ENCODE measurements at places on chromosomes 4 and X. TPM values are rescaled to one million over a fixed set of nuclear protein-coding genes. Genes with fewer than 3 reads are reported as not detected.

The XPNPEP2 gene
- total RNA-seq: 1.6 TPM

The MANBA gene
- total RNA-seq: 38.1 TPM

DNA sequence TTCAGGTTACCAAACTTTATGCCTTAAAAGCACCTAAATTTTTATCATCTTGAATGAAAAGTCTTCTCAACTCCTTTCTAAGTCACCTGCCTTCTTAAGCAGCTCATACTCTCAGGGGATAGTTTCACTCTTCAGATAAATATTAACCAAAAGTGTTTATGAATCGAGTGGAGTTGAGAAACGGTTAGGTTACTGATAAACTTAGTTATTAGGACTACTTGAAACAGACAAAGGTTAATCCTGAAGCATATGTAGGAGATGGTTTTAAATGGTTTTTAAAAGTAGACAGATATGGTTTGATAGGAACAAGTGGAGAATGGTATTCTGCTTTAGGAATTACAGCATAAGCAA is 32.8 kb downstream of the CLDN22 start:
- no peak for DNase-seq

DNA sequence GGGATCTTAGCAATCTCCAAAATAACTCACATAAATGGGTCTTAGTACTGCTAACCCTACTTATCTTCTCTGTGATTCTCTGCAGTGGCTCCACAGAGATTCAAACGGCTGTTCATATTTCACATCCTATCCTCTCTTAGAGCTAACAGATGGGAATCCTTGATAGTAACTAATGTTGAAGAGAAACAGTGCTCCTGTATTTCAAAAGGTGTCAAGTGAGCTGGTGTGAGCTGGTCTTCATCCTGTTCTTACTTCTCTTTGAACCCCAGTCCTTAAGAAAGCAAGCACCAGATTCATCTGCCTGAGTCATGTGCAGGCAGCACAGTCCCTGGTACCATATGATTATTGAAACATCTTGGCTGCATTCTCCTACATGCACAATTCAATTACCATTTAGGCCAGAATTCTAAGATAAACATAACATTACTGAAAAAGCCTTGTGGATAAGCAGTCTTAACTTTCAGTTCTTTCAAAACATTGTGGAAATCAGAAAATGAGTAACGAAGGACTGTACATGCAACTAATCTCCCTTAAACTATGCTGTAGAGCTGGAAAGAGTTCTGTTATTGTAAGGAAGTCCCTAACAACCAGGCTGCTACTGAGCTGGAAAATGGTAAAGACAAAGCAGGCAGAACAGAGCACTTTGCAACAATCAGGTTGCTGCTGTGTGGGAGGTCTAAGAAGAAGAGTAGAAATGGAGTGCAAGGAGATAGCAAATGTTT is 153.1 kb downstream of the NPNT start:
- DNase-seq: no peak

The CDKL2 gene
- total RNA-seq: 0.32 TPM

DNA sequence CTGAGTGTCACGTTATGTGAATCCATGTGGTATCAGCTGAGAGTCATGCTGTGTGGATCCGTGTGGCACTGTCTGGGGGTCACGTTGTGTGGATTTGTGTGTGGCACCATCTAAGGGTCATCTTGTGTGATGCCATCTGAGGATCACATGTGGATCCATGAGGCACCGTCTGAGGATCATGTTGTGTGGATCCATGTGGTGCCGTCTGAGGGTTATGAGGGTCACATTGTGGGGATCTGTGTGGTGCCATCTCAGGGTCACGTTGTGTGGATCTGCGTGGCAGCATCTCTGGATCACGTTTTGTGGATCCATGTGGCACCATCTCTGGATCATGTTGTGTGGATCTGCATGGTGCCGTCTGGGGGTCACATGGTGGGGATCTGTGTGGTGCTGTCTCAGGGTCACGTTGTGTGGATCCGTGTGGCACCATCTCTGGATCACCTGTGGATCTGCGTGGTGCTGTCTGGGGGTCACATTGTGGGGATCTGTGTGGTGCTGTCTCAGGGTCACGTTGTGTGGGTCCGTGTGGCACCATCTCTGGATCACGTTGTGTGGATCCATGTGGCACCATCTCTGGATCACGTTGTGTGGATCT is 6.9 kb downstream of the PDE6B start:
- DNase-seq: no peak

The APLN gene
- total RNA-seq: not detected

The PAGE5 gene
- total RNA-seq: not detected

The CLDN2 gene
- not detected for total RNA-seq

The ATP8A1 gene
- total RNA-seq: 156 TPM

The NKX6-1 gene
- total RNA-seq: not detected

The CXCL1 gene
- not detected for total RNA-seq

The MAGEA10 gene
- total RNA-seq: not detected

The PCDH10 gene
- total RNA-seq: not detected

DNA sequence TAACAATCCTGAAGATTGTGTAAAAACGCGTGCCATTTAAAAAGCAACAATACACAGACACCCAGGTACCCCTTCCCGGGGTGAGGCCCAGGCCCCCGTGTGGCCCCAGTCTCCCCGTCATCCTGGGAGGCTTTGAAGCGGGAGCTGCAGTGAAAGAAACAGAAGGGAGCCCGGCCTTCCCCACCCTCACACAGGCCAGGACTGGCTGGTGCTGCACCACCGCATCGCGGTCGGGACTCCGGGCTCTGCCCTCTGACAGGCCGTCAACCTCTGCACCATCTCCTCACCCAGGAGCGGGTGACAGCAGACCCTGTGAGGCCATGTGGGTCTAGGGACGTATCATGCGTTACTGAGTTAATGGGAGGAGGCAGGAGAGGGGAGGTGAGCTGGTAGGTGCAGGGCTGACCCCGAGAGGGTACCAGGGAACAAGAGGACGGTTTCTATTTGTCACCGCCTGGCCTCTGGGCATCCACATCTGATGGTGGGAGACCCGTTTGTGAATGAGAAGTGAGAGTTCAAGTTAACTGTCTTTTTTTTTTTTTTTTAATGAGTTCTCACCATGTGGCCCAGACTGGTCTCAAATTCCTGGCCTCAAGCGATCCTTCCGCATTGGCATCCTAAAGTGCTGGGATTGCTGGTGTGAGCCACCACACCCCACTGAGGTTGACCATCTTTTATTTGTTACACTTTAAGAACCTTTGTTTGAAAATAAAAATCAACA is 27.3 kb downstream of the PIGG start:
- no peak for DNase-seq

The IL2 gene
- total RNA-seq: 0.45 TPM

DNA sequence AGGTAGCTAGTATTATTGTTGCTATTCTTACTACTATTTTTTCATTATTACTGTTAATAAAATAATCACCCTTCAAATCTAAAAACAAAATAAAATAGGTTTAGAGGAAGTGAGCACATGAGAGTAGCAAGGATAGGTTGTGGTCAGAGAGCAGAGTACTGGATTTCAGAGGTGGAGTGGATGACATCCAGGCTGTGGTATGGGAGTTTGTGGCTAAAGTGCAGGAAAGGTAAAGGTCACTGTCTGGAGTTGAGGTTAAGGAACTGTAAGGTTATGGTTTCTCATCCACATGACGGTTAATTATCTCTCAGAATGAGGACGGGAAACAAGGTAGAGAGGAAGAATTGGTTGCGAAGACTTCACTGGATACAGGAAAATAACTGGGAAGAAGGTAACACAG is 27.7 kb downstream of the STEEP1 start:
- DNase-seq: no peak

The MAGED2 gene
- 63.2 TPM for total RNA-seq

DNA sequence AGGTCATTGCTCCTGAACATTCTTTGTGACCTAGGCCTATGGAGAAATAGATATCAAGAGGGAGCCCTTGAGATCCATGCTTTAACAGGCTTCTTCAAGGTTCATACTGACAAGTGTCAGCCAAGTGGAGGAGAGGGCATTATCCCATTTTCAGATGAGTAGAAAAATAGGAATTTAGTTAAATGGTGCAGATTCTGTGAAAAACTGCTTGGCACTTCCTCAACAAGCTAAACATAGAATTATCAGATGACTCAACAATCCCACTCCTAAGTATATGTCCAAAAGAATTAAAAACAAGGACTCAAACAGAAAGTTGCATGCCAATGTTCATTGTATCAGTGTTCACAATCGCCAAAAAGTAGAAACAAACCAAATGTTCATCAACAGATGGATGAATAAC is 43.8 kb upstream of the KCNIP4 start:
- DNase-seq: no peak

The MAML3 gene
- total RNA-seq: 2.8 TPM

The PROM1 gene
- total RNA-seq: not detected

The KLHL2 gene
- 29.2 TPM for total RNA-seq

The CFI gene
- not detected for total RNA-seq

GRCh38 chrX:38754818-38755718 is 46.2 kb upstream of the MID1IP1 start:
- DNase-seq: no peak

The SMIM43 gene
- total RNA-seq: not detected

GRCh38 chrX:109939498-109939897 is 63.4 kb upstream of the TMEM164 start:
- no peak for DNase-seq

The CYBB gene
- total RNA-seq: 20.9 TPM

The BEX3 gene
- total RNA-seq: 1.0 TPM

- DNase-seq: no peak
Measured at GRCh38 chrX:119186194-119186593, 49.9 kb upstream of the PGRMC1 start.

The DIPK2B gene
- not detected for total RNA-seq

The ADH1C gene
- not detected for total RNA-seq

The SLC6A14 gene
- not detected for total RNA-seq

- no peak for DNase-seq
Measured at GRCh38 chrX:21700967-21701366, 42.8 kb upstream of the KLHL34 start.

The ASMT gene
- total RNA-seq: 0.79 TPM

DNA sequence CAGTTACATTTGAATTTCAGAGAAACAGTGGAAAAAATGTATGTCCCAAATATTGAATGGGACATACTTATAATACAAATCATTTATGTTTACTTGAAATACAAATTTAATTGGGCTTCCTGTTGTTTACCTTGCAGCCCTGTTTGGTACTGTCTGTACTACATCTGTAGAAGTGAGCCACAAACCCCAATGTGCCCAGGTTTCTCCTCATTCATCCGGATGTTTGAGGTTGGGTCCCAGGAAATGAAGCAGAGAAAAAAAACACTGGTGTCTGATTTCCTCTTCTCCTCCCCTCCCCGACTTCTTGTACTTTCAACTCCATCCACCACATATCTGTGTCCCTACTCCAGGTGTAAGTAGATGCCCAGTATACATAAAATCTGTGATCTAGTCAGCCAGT is 27.1 kb upstream of the SCRG1 start:
- peak; percentile 31 for DNase-seq

- DNase-seq: no peak
Measured at GRCh38 chr4:41572516-41572915, 34.6 kb downstream of the LIMCH1 start.

The CNGA1 gene
- not detected for total RNA-seq

The CETN2 gene
- total RNA-seq: 8.3 TPM

- peak; percentile 20 for DNase-seq
Measured at GRCh38 chrX:103404231-103405008, 28.1 kb downstream of the BEX3 start.

DNA sequence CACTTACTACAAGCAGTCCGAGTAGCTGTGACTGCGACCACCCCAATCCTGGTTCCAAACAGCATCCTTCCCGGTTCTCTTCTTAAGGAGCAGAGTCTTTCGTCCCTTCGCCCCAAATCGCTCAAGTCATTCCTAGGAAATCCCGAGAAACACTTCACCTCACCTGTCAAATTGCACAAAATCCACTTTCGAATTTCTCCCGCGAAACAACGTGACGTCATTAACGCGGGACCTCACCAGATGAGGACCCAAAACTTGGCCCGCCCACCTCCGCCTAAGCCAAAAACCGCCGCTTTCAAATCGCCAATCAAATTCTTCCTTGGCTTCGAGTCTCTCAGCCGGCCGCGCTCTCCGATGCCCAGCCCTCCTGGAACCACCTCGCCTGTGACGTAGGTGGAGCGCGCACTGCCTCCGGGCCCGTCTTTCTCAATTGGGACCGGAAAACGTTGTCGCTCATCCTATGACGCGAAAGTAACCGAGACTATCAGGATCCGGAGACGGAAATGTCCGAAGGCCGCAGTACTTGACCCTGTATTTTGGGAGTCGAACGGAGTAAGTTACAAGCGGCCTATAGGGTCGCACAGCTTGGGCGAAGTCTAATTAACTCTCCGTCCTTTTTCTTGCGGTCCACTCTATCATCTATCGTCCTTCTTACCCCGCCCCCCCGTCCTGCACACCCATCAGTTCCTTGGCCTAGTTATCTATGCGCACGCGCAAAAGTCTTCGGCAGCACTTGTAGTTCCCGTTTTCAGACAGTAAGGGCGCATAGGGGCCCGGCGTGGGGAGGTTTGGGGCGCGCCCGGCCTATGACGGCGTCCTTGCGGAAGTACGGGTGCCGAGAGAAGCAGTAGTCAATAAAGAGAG is at the start of the genes LARP7 and ZGRF1:
Gene LARP7 (plus strand): TSS at position 456 of the 864 bp plus-strand sequence. CDS start 7,527 bp downstream, outside the sequence.
Gene ZGRF1 (minus strand): TSS at position 222 of the 864 bp plus-strand sequence. CDS start 3,733 bp downstream, outside the sequence.
- DNase-seq: peak; percentile 99

The KIAA1210 gene
- total RNA-seq: not detected
